ENCODE measurements at places on chromosomes 11 and 22.

DNA sequence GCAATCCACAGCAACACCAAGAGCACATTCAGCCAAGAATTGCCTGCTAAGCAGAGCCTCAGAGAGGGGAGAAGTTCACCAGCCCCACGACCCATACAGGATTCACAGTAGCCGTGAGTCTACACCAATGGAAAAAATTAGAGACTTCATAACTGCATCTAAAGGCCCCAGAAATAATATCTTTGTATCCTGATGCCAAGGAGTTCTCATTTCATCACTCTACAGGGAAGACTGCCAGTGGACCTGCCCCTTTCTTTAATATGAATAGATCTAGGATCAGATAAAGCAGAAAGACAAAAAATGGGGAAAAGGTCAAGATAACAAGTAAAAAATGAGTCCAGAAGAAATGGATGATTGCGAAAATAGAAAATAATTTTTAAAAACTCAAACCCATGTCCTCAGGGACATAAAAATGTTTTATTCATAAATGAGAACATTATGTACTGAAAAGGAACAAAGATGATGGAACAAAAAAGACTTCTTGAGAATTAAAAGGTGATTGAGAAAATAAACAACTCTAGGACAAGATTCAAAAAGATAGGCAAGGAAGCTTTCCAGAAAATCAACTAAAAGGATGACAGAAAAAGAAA is 9.5 kb downstream of the APOL3 start:
- DNase-seq: no peak

- no peak for DNase-seq
These were observed 3.6 kb upstream of the MED15 start for GRCh38 chr22:20503816-20504215.

- no peak for DNase-seq
These were observed 92.5 kb upstream of the CD82 start for GRCh38 chr11:44472916-44473315.

- no peak for DNase-seq
These were observed 2.4 kb downstream of the PGR start for GRCh38 chr11:101127197-101127698.

GRCh38 chr22:47192651-47193437 is 430.4 kb downstream of the TBC1D22A start:
- no peak for DNase-seq

GRCh38 chr22:19756288-19757128 is 4.1 kb upstream of the TBX1 start:
- peak; percentile 51 for DNase-seq

GRCh38 chr22:47333625-47334024 is 571.2 kb downstream of the TBC1D22A start:
- DNase-seq: peak; percentile 12

DNA sequence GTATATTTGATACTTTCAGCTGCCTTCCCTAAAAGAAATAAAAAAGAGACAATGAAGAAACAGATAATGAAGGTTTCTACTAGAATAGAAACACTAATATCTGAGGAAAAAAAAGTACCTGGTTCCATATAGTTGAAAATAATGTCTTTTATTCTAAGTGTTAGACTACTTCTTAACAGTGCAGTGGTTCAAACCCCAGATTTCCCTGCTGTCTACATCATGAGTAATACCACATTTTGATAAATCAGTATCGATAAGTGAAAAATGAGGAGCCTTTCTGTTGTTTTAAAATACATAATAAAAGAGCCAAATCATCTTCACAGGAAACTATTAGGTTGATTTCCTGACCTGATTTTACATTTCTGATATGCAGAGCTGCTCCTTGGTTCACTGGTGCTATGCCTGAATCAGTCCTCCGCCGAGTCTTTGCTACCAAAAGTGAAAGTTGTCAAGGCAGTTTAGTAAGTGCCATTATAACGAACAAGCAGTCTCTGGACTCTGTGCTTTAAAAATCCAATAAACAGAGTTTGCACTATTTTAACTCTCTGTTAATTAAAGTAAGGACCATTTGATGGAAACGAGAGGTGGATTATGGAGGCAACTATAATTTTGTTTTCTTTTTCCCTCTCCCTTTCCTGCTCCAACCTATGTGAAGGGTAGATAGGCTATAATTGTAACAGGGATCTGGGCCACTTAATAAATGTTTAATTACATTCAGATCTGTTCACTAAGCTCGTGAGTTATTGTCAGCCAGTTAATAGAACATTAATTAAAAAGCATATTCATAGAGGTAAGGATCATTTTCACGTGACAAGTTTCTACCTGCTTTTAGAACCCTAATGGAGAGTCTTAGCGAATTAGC is 724.5 kb upstream of the RAG2 start:
- no peak for DNase-seq

DNA sequence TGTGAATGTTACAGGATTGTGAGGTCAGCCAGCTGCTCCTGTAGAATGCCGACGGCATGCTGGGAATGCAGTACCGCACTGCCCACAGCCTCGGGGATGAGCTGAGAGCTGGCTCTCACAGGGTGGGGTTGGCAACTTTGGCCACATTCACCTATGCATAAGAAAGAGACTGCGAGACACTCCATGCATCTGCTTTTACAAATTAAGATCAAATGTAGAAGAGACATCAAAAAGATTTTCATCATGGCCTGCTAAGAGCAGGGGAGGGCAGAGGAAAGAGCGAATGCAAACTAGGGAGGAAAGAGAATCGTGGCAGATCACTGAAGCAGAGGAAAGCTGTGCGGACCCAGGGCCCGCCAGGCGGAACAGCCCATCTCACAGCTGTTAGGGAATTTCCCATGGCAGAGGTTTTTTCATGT is 49.8 kb upstream of the SPATA19 start:
- DNase-seq: no peak

- no peak for DNase-seq
These were observed 37.9 kb downstream of the PIWIL3 start for GRCh38 chr22:24736526-24737053.

DNA sequence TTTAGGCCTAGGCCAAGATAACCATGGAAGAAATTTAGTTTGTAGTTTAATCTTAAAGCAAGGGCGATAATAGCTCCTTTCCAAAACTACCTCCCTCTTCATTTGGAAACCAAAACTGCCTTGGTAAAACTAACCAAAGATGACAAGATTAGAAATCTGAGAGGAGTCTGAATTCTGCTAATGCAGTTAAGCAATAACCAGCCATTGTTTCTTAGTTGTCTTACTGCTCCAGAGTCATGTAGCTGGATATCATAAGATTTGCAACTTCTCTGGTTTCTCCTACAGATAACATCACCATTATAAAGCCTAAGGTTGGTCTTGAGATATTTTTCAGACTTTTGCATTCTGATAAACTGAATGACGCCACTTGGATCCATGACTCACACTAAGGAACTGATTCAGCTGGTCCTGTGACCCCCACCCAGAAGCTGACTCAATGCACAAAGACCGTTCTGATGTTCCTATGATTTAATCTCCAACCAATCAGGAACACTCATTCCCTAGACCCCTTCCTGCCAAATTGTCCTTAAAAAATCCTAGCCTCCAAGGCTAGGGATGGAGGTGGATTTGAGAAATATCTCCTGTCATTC is 200.8 kb downstream of the LUZP2 start:
- peak; percentile 67 for DNase-seq

DNA sequence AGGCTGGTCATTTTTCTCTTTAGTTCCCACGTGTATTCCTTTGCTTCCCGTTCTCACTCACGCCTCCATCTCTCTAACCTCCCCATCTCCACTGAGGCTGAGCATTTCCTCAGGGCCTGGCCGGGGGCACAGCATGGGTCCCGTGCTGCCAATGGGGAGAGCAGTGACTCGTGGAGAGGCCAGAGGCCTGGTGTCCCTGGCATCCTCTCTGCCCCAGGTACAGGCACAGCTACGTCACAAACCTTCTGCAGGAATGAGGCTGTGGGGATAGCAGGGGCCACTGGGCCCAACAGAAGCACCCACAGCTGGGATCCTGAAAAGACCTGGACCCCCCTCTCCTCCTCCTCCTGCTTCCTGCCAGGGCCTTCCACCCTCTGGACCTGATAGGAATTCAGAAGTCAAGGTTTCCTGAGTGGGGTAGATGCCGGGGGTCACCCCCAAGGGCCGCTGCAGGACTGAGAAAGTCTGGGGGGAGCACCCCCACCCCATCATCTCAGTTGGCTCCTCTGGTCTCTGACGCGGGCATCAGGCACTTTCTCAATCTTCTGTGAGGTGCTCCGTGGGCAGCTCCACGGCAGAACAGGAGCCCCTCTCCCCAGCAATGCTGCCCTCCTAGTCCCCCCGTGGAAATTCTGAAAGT is 11.8 kb downstream of the PNPLA5 start:
- no peak for DNase-seq

- DNase-seq: no peak
These were observed 33.3 kb downstream of the IGHMBP2 start for GRCh38 chr11:68936676-68937620.

GRCh38 chr11:99184146-99184545 is 163.4 kb downstream of the CNTN5 start:
- no peak for DNase-seq

GRCh38 chr11:128573638-128574037 is 13.7 kb downstream of the ETS1 start:
- DNase-seq: no peak

GRCh38 chr22:43337385-43337784 is 5.8 kb downstream of the SCUBE1 start:
- no peak for DNase-seq

GRCh38 chr22:46846150-46846831 is 83.8 kb downstream of the TBC1D22A start:
- no peak for DNase-seq

- peak; percentile 89 for DNase-seq
These were observed 297.7 kb upstream of the CCDC90B start for GRCh38 chr11:83583757-83584366.

DNA sequence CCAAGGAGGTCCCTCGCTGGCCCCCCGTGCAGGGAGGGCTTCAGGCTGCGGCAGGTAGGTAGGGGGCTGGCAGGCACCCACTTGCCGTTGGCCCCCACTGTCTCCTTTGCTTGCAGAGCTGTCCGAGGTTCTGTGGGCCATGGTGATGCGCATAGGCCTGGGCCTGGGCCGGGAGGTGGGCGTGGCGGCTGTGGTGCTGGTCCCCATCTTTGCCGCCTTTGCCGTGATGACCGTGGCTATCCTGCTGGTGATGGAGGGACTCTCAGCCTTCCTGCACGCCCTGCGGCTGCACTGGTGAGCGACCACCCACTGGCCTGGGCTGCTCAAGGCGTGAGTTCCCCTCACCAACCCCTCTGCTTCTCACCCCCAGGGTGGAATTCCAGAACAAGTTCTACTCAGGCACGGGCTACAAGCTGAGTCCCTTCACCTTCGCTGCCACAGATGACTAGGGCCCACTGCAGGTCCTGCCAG is 11.6 kb downstream of the TCIRG1 start:
- DNase-seq: no peak

DNA sequence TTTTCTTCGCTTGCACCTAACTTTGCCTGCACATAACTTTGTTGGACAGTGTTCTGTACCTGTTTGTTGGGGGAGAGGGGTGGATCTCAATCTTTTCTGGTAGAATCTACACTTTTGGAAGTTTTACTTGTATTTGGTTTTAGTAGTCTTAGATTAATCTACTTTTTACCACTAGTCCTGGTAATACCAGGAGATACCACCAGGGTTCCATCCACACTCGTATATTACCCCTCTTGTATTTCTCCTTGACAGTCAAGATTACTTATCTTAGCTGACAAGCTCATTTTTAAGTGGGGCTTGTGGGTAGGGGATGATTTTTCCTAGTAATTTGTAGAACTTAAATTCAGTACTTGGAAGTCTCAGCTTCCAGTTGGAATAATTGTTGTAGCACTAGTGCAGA is 37.3 kb upstream of the TECTA start:
- no peak for DNase-seq

DNA sequence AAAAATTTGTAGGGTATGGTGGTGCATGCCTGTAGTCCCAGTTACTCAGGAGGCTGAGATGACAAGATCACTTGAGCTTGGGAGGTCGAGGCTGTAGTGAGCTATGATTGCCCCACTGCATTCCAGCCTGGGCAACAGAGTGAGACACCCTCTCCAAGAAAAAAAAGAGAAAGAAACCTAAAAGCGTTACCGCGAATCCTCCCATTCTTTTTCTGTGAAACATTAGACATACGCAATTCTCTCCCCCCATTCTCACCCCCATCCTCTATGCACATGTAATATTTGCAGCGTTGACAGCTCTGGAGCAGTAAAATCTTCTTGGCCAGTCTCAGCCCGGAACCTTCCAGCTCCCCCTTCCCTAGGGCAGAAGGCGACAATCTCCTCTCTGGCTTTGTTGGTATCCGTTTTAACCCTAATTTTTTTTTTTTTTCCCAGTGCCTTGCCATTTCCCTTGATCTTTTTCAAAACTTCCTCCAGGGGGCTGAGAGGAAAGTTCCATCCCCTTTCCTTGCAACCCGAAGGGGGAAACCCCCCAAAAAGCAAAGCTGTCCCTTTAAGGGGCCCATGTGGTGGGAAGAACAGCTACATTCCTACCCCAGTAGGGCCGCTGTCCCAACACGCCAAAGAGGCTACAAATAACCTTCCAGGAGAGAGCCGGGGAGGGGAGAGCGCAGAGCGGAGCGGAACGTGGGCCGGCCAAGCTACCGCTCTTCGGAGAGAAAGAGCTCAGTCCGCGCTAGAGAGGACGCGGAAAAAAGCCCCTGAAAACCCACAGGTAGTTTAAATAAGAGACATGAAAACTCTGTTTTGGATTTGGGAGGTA is 1.9 kb downstream of the LRP4 start:
- DNase-seq: peak; percentile 82

DNA sequence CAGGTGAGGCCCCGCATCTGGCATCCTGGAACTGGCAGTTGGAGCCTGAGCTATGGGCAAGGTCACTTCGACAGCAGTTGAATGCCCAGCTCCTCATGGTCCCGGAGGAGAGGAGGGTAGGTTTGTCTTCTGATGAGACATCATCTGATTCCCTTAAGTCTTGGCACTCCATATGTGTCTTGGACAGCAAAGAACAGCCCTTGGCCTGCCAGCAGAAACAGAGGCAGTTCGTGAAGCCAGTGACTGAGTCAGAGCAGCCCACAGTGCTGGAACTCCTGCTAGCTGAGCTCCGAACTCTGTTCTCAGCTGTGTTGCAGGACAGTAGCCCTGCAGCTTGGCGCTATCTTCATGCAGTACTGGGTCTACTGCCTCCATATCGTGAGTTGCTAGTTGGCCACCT is 1.0 kb downstream of the DNHD1 start:
- DNase-seq: no peak

- DNase-seq: no peak
These were observed 267.2 kb downstream of the NTM start for GRCh38 chr11:131637469-131638175.

DNA sequence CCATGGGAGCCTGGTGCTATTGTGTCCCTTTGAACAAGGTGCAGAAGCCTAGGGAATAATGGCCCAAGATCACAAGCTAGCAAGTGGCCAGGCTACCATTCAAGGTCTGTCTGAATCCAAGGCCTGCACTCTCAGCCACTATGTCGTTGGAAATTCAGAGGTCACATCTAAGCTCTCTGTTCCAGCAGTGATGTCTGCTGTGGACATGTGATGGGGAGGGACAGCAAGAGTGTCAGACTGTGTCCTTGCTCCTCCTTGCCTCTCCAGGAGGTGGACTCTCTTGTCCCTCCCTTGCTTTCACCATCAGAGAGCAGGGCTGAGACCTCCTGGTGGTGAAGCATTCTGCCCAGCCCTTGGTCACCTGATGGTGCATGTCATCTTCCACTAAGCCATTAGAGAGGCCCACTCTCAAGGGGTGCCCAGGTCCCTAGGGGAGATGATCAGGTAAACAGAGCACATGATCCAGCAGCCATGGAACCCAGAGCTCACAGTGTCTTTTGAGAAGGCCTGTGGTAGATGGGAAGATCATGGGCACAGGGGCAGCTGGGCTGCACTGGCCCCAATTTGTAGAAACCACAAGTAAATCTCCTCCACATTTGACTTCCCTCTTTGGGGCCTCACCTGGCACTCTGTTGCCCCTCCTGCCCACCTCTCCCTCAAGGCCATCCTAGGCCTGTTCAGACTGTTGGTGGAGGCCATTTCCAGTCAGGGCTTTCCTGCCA is 37.1 kb upstream of the SUSD2 start:
- DNase-seq: no peak
